NCI-H460 (cell line): ENCODE measurements at places on chromosomes 16 and 17. TPM values are rescaled to one million over a fixed set of nuclear protein-coding genes. Genes with fewer than 3 reads are reported as not detected.

DNA sequence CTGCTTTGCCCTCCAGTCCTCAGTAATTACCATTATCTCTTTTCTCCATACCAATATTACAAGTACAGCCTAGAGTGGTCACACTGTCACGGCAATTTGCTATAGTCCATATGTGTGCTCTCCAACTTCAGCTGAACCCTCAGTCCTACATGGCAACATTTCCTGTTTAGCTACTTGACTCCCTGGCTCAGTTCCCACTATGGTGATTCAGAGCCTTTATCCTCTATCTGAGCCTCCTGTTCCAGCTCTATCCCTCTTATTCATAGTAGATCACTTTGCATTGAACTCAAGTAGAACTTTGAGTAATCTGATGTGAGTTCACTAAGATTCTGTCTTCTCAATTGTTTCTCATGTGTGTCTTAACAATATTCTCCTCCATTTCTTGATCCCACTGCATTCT, 43.7 kb upstream of the GOSR1 start:
- peak; percentile 45 for DNase-seq

The GJC1 gene
- total RNA-seq, result 4.4 and 5.2 TPM in 2 replicates

DNA sequence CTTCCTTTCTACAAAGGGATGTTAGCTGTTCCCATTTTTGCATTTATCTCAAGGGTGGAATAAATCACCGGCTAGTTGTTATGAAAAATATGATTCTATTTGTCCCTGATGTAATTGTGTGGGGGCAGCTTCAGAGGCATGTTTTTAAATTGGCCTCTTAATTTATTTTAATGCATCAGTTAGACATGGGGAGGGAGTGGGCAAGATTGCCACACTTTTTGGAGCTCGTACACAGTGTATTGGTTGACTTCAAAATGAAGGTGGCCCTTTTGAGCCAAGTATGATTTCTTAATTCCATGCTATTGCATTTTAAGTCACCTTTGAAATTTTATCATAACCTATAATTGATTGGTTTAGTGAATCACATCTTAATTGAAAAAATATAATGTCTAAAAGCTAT, 223.7 kb downstream of the CDH11 start:
- no peak for DNase-seq

DNA sequence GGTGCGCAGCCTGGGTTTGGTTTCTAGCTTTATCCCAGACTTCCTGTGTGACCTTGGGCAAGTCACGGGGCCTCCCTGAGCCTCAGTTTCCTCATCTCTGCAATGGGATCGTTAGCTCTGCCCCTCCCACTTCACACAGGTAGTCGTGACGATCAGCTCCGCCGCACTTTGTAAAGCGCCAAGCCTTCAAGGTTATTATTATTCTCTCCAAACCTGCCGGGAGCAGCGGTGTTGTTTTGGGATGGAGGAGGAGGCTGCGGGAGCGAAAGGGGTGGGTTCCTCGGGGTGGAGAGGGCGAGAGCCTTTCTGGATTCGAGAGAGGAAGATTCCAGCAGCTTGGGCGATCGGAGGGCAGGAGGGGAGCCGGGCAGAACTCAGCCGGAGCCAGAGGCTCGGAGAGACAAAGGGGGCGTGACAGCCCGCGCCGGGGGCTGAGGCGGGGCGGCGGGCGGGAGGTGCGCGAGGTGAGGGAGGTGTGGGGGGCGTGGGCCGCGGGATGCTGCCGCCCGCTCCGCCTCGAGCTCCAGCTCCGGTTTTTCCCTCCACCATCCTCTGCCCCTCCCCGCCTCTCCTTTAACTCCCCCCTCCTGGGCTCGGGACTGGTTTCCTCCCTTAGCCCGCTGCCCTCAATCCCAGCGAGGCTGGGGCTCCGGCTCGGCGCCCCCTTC, at the start of gene EFNB3:
TSS of gene EFNB3 (plus strand) at position 602 of the 668 bp plus-strand sequence. CDS start 397 bp downstream, outside the sequence.
- DNase-seq, result no peak

The KRTAP2-1 gene
- not detected in 2 replicates for total RNA-seq

DNA sequence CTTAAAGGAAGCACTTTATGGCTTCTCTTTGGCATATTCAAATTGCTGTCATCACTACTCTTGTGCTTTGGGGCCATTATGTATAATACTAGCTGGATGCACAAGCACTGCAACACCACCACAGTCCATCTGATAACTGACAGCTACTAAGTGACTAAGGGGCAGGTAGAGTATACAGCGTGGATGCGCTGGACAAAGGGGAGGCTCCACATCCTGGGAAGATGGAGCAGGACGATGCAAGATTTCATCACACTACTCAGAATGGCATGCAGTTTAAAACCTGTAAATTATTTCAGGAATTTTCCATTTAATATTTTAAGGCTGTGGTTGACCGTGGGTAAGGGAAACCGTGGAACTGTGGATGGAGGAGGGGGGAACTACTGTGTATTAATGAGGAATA, 25.0 kb downstream of the MPRIP start:
- no peak for DNase-seq

DNA sequence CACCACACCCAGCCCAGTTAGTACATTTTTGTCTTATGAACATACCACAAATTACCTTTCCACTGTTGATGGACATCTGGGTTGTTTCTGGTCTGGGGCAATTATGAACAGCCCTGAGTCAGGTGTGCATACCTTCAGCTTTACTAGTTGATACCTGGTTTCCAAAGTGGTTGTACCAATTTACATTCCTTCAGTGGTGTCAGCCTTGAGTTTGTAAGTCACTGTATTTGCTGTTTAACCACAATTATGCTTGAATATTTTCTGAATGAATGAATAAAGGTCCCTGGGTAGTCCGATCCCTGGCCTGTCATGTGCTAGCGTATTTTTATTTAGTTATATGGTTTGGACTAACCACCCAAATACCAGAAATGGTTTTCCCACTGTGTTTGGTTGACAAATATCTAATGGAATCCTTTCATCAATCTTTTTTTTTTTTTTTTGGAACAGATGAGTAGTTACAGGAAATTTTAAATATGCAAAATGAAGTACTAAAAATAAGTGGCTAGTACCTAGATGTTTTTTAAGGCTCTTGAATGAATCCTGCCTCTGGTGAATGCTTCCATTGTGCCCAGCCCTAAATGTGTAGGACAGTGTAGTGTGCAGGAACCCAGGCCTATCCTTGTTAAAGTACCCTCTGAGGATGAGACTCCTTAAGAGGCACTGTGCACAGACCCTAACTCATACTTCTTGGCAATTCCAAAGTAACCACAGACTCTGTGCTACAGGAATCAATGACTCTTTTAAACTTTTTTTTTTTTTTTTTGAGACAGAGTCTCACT, 3.7 kb downstream of the DUSP14 start:
- DNase-seq, result no peak

- no peak for DNase-seq
Observed at GRCh38 chr17:79001190-79002020, 8.2 kb downstream of the CANT1 start.

The NACA2 gene
- not detected in 2 replicates for total RNA-seq

The LRRC46 gene
- total RNA-seq, result 0.20 TPM in 1 of 2 replicates, not detected in the other

GRCh38 chr16:47037396-47037745, 63.9 kb upstream of the DNAJA2 start:
- no peak for DNase-seq

DNA sequence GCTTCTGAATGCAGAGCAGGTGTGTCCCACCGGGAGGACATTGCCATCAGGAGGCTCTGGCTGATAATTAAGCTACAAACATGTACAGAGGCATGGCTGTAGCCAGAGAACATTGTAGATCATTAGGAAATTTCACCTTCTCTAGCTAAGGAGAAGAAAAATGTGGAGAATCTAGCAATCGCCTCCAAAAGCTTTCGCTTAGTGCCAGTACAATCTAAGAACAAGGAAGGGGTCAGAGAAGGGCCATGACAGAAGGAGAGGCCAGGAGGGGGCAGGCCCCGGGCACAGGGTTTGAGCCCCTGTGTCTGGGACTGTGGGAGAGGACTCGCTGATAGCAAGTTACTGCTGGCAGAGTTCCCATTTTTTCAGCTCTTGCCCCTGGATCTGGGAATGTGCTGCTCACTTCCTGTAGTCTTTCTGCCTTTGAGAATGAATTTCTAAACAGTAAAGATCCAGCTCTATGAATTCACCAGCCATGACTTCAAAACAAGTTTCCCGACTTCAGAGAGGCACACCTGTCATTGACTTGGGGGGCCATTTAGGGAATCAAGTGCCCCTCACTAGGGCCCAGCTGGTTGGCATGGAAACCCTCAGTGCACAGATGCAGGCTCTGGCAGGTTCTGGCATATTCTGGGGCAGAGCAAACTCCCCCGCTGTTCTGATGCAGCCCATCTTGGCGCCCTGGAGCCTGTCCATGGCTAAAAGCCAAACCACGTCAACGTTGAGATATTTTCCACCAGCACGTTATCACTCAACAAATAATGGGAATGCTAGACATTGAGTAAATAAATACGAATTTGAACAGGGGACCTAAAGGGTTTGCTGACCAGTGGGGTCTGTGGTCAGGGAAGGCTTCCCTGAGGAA, 59.5 kb upstream of the CACNG4 start:
- peak; percentile 60 for DNase-seq

The VEZF1 gene
- total RNA-seq, result 45.5 and 51.4 TPM in 2 replicates

The HOXB2 gene
- total RNA-seq, result 0.52 TPM in 1 of 2 replicates, not detected in the other

The PTX4 gene
- total RNA-seq, result 0.15 TPM in 1 of 2 replicates, not detected in the other

DNA sequence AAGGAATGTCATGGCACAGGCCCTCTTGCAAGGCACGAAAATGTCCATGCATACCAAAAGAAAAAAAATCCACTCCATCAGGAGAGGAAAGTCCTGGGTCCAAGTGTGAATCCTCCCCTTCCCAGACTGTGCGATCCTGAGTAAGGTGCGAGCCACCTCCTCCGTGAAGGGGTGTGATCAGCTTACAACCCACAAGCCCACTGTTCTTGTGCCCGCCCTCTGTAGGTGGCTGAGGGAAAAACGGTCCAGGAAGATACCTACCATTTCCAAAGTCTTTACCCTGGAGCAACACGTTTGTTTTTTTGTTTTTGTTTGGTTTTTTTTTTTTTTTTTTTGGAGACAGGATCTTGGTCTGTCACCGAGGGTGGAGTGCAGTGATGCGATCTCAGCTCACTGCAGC, 116.5 kb downstream of the ZNF423 start:
- DNase-seq, result no peak

DNA sequence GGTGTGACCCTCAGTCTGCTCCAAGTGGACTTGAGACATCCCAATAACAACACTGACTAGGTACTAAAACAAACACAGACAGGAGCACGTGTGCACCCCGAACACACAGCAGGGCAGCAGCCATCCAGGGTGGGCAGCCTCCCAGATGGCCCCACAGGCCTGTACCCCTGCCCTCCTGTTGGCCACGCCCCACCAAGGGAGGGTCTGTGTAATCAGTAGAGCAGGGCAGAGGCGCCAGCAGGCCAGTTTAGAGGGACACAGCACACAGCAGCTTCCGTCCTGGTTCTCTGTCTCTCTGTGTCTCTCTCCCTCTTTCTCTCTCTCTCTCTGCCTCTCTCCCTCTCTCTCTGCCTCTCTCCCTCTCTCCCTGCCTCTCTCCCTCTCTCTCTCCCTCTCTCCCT, 21.4 kb downstream of the ACTG1 start:
- DNase-seq, result peak; percentile 14

The ABCC12 gene
- total RNA-seq, result not detected in 2 replicates

The RAP1GAP2 gene
- total RNA-seq, result 13.6 and 14.2 TPM in 2 replicates

The PPP1R1B gene
- 0.05 TPM in 1 of 2 replicates, not detected in the other for total RNA-seq

- no peak for DNase-seq
Observed at GRCh38 chr17:78868391-78868790, 27.8 kb upstream of the USP36 start.

DNA sequence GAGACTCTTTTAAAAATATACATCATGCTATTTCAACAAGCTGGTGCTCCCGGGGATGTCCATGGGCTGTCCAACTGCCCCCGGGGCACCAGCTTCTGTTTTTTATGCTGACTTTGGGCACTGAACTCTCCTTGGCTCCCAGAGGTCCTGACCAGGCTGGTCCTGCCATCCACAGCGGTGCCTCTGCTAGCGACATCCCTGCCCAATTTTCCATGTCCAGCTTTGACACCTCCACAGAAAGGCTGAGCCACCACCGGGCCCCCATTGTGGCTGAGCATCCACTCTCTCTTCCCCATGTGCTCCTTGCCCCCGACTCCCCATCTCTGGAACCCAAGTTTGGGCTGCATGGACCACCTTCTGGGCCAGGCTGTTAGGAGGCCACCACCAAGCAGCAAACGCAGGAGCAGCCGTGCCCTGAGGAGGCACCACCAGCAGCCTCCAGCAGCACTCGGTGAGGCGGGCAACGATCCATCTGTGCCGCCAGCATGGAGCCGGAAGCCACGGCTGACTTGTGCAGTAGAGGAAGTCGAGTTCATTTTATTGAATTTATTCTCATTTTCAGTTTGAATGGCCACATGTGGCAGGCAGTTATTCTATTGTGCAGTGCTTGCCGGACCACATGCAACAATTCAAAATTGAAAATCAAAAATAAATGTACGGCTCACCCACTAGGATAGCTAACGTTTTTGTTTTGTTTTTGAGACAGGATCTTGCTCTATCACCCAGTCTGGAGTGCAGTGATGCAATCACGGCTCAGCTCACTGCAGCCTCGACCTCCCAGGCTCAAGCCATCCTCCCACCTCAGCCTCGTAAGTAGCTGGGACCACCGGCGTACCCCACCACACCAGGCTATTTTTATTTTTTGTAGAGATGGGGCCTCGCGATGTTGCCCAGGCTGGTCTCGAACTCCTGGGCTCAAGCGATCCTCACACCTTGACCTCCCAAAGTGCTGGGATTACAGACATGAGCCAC, 2.8 kb upstream of the MEAK7 start:
- DNase-seq, result no peak

DNA sequence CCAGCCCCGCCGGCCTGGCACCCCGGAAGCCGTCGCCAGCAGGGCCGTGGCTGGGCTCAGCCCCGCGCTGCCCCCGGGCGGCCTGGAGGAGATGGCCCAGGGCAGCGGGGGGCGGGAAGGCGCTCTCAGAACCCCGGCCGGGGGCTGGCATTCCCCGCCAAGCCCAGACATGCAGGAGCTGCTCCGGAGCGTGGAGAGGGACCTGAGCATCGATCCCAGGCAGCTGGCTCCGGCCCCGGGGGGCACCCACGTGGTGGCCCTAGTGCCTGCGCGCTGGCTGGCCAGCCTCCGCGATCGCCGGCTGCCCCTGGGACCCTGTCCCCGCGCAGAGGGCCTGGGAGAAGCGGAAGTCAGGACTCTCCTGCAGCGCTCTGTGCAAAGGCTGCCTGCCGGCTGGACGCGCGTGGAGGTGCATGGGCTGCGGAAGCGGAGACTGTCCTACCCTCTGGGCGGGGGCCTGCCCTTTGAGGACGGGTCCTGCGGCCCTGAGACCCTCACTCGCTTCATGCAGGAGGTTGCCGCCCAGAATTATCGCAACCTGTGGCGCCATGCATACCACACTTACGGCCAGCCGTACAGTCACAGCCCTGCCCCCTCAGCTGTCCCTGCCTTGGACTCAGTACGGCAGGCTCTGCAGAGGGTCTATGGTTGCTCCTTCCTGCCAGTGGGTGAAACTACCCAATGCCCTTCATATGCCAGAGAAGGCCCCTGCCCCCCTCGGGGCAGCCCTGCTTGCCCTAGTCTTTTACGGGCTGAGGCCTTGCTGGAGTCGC, 551 bp downstream of the WDR81 start:
- DNase-seq, result no peak

The IL21R gene
- 0.10 TPM in 1 of 2 replicates, not detected in the other for total RNA-seq

The STH gene
- not detected in 2 replicates for total RNA-seq

- no peak for DNase-seq
Observed at GRCh38 chr17:41498276-41498675, 7.1 kb downstream of the KRT13 start.

- no peak for DNase-seq
Observed at GRCh38 chr16:22186517-22186916, 19.6 kb upstream of the EEF2K start.

The SNTB2 gene
- total RNA-seq, result 9.6 and 12.0 TPM in 2 replicates

The MMP15 gene
- 4.0 and 4.8 TPM in 2 replicates for total RNA-seq
